Right lobe of liver (tissue), 6 donors: ENCODE measurements at places on chromosomes 4 and X.
A peak's percentile ranks its signal among the peaks of the same experiment; 100 is the strongest.

- no peak for DNase-seq
These were observed 158.4 kb upstream of the SLC7A11 start for GRCh38 chr4:138400543-138400942.

GRCh38 chrX:85244450-85245211 is 840 bp downstream of the ZNF711 start:
- no peak for DNase-seq

DNA sequence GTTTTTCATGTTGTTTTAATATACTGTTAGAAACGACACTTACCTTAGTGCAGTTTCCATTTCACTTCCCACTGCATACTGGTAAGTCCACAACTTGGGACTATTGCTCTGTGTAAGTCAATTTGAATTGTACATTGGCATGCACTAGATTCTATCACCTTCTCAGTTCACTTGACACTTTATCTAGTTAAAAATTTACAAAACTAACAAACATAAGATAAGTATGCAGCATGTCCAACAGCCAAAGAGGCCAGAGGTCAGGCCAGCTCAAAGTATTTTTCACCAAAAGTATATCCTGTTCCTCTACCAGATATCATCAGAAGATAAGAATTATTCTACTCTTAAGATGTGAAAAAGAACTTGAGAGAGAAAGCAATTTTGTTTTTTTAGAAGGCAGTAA is 75.9 kb downstream of the QRFPR start:
- no peak for DNase-seq

GRCh38 chr4:169059306-169060211 is 49.5 kb upstream of the CBR4 start:
- DNase-seq: no peak

GRCh38 chrX:74540635-74541249 is 73.7 kb downstream of the RLIM start:
- no peak for DNase-seq

GRCh38 chr4:55758066-55758465 is 61.5 kb upstream of the EXOC1L start:
- no peak for DNase-seq

GRCh38 chr4:73822389-73822788 is 14.1 kb upstream of the CXCL6 start:
- DNase-seq: no peak

DNA sequence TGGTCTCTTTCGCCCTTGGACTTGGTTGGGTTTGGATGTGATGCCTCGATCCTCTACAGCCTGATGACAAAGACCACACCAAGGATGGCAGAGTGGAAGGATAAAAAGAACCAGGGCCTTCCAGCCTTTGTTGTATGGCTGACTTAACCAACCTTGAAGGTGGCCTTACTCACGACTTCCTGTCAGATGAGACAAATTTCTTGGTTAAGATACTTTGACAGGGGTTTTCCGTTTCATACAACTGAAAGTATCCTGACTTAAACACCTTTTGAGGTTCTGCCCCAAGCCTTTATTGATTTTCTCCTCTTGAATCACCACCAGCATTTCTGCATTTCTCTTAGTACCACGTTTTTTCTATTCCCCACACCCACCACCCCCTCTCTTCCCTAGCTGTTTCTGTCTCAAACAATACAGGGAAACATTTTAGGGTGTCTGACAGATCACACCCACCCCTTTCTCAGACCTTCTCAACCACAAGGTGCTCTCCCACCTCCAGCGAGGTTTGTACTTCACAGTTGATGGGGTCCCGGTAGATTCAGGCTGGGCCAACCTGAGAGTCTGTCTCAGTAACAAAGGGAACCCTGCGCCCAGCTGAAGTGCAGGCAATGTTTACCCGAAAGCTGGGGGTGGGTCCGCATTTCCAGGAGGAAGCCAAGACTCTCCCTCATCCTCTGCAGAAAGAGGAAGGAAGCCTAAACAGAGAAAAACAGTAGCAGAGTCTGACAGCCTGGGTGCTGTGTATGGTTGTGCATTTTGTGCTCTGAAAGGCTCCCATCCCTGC is 5.0 kb upstream of the TSPAN5 start:
- no peak for DNase-seq

- no peak for DNase-seq
These were observed 1.4 kb downstream of the RWDD4 start for GRCh38 chr4:183657564-183657963.

- DNase-seq: no peak
These were observed 148.3 kb downstream of the CPEB2 start for GRCh38 chr4:15150631-15151030.

DNA sequence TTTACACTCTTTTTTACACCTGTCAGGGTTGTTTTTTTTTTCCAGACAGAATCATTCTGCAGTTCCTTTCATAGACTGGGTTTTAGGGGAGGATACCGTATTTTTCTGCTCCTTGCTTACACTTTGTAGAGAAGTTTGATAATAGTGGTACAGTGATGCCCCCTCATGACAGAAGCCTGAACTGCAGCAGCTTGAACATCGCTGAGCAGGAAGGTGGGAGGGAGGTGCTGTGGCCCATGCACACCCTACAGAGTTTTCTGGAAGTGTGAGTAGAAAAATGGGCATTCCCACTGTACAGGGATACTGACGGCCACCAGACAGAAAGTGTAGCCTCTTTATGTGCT is 54.5 kb downstream of the RAB40A start:
- DNase-seq: peak; percentile 45

DNA sequence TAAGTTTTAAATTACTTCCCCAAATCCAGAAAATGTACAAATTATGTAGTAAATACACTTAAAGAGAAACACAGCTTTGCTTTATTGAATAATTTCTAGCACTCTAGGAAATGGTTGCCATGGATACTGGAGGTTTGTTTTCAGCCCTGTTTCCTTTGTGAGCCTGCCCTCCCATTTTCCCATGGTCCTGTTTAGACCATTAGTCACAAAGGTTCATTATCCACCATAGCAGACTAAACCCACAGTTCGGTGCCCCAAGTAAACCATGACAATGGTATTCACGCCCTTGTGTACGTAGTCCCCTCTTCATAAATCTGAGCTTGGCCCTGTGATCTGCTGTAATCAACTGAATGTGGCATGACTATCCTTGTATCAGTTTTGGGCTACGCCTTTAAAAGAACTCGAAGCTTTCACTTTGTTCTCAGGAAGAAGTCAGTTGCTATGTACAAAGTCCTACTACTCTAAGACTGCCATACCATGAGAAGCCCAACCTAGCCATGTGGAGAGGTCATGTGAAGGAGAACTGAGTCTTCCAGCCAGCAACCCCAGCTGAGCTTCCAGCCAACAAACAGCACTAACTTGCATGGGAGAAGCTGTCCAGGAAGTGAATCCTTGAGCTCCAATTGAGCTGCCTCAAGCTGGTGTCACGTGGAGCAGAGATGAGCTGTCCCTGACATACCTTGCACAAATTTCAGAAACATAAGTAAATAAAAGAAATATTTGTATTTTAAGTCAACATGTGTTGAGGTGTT is 300.4 kb downstream of the LDB2 start:
- DNase-seq: no peak

GRCh38 chrX:136586386-136586785 is 54.4 kb downstream of the VGLL1 start:
- DNase-seq: no peak

DNA sequence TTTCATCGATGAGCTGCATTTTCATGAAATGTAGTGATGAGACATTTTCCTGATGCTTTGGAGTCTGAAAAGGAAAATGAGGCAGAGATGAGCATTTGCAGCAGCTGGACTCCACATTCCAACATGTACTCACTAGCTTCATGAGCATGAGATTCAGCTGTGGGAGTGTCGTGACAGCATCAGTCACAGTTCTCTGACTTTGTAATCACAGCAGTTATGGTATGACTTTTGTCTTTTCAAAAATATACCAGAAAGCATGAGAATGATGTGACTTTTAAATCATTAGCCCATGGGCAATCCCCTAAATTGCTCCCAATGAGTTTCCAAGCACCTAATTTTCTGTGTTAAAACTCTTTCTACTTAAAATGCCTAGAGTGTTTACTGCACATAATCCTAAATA is 18.3 kb upstream of the MSL3 start:
- no peak for DNase-seq

- no peak for DNase-seq
These were observed 194.4 kb downstream of the COX18 start for GRCh38 chr4:72875138-72875537.

DNA sequence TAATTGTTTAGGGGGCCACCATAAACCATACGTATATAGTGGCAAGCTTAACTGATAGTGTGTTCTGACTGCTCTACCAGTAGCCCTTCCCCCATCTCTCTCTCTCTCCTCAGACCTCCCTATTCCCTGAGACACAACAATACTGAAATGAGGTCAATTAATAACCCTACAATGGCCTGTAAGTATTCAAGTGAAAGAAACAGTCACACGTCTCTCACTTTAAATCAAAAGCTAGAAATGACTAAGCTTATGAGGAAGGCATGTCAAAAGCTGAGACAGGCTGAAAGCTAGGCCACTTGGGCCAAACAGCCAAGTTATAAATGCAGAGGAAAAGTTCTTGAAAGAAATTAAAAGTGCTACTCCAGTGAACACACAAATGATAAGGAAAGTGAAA is 78.0 kb downstream of the PRDM5 start:
- DNase-seq: no peak

- DNase-seq: peak; percentile 65
These were observed 88.6 kb downstream of the PALLD start for GRCh38 chr4:168585168-168586091.

GRCh38 chrX:86237482-86237881 is 89.2 kb downstream of the DACH2 start:
- no peak for DNase-seq

- DNase-seq: no peak
These were observed 671.7 kb upstream of the NR3C2 start for GRCh38 chr4:149113804-149114430.

DNA sequence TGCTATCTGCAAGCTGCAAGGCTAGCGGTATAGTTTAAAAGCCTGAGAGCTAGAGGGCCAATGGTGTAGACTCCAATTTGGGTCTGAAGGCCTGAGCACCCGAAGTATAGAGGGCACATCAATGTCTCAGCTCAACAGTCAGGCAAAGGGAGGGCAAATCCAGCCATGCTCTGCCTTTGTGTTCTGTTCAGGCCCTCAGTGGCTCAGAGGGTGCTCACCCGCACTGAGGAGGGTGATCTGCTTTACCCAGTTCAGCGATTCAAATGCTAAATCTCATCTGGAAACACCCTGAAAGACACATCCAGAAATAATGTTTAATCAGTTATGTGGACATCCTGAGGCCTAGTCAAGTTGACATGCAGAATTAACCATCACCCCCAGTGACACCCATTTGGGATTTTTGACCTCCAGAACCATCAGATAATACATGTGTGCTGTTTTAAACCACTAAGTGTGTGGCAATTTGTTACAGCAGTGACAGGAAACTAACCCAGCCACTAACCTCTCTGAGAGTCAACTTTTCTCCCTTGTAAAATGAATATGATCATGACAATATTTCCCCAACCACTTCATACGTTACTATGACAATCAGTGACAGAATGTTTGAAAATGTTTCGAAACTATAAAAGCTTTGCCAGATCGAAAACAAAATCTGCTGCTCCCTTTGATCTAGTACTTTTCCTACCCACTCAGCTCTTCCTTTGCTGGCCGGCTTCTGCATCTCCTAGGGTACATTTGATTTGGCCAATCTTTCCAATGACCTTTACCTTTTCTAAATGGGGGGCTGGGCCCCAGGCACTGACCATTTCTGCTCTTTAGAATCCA is 8.4 kb upstream of the TBL1X start:
- no peak for DNase-seq

- no peak for DNase-seq
These were observed 812.2 kb upstream of the CT83 start for GRCh38 chrX:117274965-117275364.

DNA sequence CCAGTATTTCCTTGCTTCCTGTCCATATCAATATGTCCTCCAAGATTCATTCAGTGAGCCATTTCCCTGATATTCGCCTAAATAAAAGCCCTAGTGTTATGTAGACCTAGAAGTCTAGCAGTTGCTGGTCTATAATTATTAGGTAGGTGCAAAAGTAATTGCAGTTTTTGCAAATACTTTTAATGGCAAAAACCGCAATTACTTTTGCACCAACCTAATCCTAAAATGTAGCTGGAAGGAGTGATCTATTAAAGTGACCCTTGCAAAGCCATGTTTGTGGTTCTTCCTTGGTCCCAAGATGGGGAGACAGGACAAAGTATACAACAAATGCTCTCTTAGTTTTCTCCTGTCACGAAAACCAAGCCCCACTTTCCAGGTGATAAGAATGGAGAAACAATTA is 193.0 kb downstream of the IDS start:
- DNase-seq: no peak

- no peak for DNase-seq
These were observed 95.3 kb downstream of the AFF1 start for GRCh38 chr4:87030124-87030523.

DNA sequence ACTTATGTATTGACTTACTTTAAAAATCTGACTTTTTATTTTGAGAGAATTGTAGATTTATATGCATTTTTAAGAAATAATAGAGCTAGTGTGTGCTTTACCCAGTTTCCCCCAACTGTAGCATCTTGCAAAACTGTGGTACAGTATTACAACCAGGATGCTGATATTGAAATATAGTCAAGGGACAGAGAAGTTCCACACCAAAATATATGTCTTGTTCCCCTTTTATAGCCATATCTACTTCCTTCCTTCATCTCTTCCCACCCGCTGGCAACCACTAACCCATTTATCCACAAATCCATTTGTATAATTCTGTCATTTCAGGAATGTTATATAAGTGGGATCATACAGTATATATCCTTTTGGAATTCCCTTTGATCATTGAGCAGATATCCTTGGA is 16.8 kb downstream of the KDM6A start:
- DNase-seq: no peak

- no peak for DNase-seq
These were observed 115.0 kb upstream of the TLL1 start for GRCh38 chr4:165758086-165758485.

DNA sequence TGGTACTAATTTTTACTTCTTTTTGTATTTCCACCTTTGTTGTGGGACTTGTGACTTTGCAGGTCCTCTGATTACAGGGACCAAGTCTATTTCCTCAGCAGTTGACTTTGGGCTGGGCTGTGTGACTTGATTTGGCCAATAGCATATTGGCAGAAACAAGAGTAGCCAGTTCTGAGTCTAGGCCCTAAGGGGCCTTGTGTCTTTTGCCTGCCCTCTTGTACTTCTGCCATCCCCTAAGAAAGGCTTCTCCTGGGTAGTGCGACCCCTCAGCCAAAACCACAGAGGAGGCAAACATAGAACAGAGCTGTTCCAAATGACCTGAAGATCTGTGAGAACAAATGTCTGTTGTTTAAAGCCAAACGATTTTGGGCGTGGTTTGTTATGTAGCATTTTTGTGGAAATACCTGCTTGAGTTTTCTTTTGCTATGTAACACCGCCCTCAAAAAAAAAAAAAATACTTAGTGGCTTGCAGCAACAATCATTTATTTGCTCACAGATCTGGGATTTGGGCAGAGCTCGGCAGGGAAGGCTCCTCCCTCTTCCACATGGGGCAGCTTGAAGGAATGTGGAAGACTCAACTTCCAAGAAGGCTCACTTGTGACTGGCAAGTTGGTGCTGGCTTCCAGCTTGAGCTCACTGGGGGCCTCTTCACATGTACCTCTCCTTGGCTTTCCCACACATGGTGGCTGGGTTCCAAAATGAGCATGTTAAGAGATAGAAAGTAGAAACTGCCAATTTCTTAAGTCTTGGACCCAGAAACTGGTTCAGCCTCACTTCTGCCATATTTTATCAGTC is 423.0 kb upstream of the CNKSR2 start:
- no peak for DNase-seq
